ENCODE measurements at places on chromosomes 2 and 18. TPM values are rescaled to one million over a fixed set of nuclear protein-coding genes. Genes with fewer than 3 reads are reported as not detected.

SERPINB5 gene
- total RNA-seq, result not detected

PLA2R1 gene
- 7.7 TPM for total RNA-seq

HOXD3 gene
- 2.2 TPM for total RNA-seq

MTLN gene
- total RNA-seq, result 47.8 TPM

ST8SIA3 gene
- not detected for total RNA-seq
